Hematopoietic multipotent progenitor cell treated with erythropoietin and hydrocortisone succinate and interleukin-3 and kit ligand, for 8 days (in vitro differentiated cells): ENCODE measurements at places on chromosomes 5 and 9.

DNA sequence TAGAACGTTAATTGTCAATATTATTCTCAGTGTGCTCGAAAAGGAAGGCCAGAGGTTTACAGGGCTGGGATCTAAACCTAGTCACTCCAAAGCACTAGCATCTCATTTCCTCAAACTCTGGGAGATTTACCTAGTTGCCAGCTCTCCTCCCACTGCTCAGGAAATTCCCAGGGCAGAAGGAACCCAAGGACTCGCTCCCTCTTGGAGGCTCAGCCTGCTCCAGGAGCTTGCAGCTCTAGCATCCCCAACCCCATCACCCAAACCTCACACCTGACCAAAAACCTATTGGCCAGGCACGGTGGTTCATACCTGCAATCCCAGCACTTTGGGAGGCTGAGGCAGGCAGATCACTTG, 26.0 kb downstream of the SERINC5 start:
- no peak for DNase-seq

GRCh38 chr9:131397100-131397790, 3.4 kb downstream of the PRRC2B start:
- DNase-seq = no peak

- no peak for DNase-seq
Observed at GRCh38 chr5:159071382-159071781, 28.3 kb downstream of the EBF1 start.

- no peak for DNase-seq
Observed at GRCh38 chr5:12360218-12360617, 456.0 kb upstream of the CTNND2 start.

DNA sequence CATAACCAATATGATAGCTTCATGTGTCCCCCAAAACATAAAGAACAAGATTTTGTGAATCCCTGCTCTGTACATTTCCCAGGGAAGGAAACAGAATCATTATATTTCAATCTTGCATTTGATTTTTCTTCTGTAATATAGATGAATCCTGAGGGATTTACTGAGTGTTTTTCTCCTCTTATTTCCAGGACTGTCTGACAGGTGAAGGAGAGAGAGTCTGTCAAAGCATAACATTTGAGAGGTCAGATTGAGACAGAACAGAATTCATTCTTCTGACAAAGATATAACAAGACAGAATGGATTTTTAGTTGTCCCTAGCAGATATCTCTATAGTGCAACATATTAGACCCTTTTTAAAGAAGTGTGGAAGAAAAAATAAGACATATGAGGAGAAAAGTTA, 354.5 kb upstream of the IZUMO3 start:
- DNase-seq = no peak

GRCh38 chr9:129336130-129336528, 158.1 kb upstream of the IER5L start:
- DNase-seq = no peak

- DNase-seq = no peak
Observed at GRCh38 chr5:34015120-34015822, 7.4 kb upstream of the AMACR start.

DNA sequence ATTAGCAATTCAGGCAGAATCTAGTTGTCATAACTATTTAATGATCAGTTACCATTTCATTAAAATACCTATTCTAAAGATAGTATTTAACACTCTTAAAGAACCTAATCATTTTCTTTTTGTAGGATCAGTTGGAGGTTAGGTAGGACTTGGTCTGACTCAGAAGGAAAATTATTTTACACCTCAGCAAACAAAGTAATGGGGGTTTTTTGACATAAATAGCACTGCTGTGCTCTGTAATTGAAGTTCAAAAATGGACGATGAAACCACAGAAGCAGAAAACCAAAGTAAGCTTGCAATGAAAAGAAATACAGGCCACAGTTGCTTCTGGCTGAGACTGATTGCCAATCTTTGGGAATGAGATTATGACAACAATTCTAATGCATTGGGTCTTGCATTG, 187.0 kb upstream of the TRPM3 start:
- DNase-seq = no peak

GRCh38 chr9:22808876-22809275, 362.3 kb downstream of the DMRTA1 start:
- DNase-seq = no peak

DNA sequence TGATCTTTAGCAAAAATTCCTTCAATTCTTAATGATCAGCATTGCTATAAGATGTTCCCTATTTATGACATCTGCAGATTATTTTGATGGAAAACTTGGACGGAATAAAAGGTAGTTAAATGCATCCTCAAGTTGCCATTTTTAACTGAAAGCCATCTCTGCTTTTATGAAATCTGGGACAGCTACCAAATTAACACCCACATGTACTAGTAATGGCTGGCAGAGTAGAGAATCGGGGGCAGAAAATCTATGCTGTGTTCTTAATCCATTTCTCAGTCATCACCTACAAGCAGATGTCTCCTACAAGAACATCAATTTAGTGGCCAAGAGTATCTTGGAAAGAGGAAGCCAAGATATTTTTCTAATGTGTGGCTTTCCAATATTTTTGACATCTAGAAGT, 22.1 kb upstream of the C9orf57 start:
- DNase-seq = no peak

DNA sequence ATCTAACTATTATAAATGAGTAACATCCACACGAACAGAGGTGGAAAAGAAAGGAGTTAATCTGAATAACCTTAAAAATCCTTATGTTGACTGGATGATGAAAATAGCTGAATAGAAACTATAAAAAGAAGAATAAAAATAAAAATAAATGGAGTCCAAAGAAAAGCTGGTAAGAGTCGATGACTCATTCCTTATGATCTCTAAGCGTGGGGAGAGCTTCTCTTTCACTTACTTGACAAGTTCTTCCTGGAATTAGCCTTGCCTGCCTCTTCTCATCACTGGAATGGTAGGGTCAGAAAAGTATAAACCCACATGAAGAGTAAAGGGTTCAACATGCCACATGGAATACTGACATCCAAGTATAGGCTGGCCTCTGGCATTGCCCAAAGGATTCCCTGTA, 477.0 kb upstream of the RGMB start:
- DNase-seq = no peak

GRCh38 chr9:112115970-112116753, 58.9 kb downstream of the SUSD1 start:
- DNase-seq = no peak

- DNase-seq = no peak
Observed at GRCh38 chr5:54932789-54933188, 52.6 kb downstream of the ESM1 start.

DNA sequence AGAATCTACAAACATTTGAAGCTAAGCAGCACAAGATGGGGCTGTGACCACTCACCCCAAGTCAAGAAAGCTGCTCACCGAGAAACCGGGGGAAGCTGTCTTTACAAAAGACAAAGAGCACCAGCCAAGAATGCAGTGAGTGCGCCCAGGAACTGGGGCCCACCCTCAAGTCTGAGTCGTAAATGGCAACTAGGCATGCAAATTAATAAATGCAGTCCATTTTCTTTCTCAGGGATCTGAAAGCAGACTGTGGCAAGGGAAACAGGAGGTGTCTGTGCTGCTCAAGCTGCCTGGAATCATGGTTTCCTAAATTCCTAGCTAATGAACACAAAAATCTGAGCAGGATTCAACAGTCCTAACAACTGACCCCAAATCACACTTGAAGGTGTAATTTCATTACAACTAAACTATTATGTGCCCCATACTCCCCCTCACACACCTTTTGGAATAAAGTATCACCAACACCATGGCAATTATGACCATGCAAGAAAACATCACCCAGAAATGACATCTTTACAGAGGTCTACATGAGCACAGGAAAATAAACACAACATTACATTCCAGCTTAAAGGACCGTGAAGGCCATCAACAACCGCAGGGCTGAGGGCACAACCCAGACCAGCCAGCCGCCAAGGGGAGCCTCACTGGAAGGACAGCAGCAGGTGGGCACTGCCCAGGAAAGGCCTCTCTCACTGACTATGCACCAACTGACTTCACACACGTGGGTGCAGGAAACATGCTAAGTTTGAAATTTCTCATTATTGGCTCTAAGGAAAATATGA, 17.6 kb downstream of the NSUN2 start:
- DNase-seq = no peak

DNA sequence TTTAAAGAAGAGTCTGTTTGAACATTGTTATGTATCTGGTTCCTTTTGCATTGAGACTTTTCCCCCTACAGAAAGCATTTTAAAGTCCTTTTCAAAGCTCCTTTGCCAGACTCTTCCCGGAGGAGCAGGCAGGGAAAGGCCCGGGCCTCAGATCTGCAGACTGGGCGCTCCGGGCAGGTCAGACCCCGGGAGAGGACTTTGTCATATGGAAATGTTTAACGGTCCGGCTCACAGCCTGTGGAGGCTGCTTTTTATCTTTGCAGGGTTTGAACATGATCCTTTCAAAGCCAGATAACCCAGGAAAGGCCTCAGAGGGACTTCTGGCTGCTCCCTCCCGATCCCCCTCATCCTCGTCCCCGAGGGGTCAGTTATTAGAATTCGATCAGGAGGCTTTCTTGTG, 82.1 kb upstream of the IRX2 start:
- no peak for DNase-seq

GRCh38 chr9:72509635-72510034, 11.8 kb upstream of the TMC1 start:
- no peak for DNase-seq

DNA sequence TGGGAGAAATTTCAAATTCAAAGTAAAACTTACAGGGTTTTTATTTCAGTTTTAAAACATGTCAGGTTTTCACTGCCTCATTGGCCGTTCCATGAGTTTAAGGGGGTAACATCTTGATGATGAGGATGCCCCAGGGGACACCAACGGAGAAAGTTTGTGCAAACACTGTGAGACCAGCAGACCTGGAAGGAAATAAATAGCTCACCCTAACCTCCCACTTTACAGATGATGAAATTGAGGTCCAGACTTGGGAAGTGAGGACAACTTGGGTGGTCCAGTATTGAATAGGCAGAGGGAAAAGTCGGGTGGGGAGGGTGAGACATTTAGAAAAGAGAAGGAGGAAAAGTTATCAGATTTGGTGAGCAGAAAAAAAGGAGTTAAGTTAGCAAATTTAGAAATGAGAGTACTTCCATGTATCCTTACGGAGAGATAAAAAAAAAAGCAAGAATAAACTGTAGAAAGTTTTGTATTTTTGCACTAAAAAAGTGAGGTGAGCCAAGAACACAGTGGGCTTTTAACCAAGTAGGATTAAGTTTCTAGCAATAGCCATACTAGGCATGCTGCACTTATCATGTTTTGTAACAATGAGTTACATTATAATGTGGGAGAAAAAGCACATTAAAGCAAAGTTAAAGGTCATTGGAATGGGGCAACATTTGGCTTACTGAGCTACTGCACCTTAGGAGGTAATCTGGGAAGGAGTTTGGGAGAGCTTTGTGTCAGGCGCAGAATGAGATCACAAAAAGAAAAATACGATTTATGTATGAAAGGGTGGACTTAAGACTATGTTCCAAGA, 125.1 kb downstream of the GAS1 start:
- DNase-seq = no peak

DNA sequence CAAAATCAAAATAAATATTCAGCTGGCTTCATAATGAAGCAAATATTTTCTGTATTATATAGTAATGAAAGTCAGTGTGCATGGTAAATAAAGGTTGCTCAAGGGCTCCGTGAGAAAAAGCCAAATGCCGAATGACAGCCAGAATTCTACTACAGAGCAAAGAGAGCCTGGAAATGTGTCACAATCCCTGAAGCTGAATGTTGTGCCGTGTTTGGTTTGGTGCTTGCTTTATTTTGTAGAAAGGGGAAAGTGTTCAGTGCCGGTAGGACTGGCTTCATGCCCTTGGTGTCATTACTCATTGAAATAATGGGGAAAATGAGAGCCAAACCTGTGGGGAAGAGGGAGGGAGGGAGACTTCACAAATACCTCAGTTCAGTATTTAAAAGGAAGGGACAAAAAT, 26.8 kb upstream of the ADAMTSL1 start:
- DNase-seq = no peak

GRCh38 chr9:136090056-136090735, 4.9 kb downstream of the NACC2 start:
- DNase-seq = no peak

- peak; percentile 88 for DNase-seq
Observed at GRCh38 chr5:149114403-149115312, 26.6 kb upstream of the ABLIM3 start.

- DNase-seq = no peak
Observed at GRCh38 chr5:172424111-172424490, 30.2 kb downstream of the SH3PXD2B start.

DNA sequence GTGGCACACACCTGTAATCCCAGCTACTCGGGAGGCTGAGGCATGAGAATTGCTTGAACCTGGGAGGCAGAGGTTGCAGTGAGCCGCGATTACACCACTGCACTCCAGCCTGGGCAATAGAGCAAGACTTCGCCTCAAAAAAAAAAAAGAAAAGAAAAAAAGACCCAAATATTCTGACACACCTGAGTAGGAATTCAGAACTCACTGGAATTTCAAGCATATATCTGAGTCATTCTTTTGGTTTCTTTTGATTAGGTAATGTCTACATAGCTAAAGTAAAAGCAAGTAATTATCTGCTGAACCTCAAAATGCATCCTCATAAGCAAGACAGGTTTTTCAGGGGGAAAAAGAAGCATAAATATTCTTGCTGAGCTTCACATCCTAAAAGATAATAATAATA, 35.9 kb downstream of the ANKRD31 start:
- no peak for DNase-seq

GRCh38 chr9:13291718-13292117, 12.2 kb upstream of the MPDZ start:
- DNase-seq = no peak

DNA sequence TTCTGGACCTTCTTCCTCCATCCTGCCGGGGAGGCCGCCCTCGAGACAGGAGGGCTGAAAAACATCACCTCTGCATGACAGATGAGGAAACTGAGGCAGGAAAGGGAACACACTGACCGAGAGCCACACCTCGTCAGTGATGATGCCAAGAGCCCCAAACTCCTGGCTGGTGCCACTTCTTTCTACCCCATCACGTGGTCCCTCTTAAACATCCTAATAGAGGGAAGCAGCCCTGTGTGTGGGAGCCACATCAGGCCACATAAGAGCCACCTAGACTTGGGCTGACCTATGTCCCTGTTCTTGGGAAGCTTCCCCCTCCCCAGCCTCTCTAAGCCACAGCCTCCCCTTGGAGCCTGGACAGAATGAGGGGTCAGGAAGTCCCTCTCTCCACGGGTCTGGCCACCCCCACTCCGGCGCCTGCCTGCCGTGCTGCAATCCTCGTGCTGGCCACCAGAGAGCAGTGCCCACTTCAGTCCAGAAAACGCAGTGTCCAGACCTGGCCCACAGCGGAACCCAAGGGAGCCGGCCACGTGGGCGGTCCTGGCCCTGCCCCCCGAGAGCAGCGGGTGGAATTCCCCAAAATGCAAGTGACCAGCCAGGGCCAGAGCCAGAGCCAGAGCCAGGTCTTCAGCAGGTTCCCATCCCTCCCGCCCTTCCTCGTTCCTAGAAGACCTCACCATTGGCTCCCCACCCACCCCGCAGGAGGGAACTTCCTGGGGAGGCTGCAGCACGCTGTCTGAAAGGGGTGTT, 54.7 kb upstream of the SARDH start:
- peak; percentile 38 for DNase-seq

- DNase-seq = no peak
Observed at GRCh38 chr9:133129001-133129795, 8.2 kb upstream of the RALGDS start.
